A549 (cell line): ENCODE measurements at places on chromosomes 12 and 14. TPM values are rescaled to one million over a fixed set of nuclear protein-coding genes. Genes with fewer than 3 reads are reported as not detected.

- DNase-seq: peak; percentile 19
These were observed 4.7 kb downstream of the ADCK1 start for GRCh38 chr14:77804592-77804991.

DNA sequence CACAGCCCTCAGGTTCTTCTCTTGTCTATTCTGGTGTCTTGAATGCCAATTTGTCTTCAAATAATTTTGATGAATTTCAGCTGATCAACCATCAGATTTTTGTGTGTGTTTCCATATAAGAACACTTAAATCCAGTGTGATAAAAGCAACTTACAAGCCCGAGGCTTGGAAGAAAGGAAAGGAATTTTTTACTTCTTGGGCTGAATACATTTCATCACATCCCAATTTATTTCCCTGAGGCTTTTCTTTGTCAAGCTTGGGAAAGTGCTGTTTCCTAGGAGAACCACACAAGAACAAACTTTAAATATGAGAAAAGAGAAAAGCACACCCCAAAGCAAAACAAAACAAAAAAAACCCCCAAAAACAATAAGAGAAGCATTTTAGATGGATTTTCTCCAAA, 26.6 kb downstream of the GPRC5D start:
- DNase-seq: no peak

The FOXM1 gene
- 84.0 to 84.2 TPM (median 84.2 TPM) in 3 replicates for polyA plus RNA-seq

DNA sequence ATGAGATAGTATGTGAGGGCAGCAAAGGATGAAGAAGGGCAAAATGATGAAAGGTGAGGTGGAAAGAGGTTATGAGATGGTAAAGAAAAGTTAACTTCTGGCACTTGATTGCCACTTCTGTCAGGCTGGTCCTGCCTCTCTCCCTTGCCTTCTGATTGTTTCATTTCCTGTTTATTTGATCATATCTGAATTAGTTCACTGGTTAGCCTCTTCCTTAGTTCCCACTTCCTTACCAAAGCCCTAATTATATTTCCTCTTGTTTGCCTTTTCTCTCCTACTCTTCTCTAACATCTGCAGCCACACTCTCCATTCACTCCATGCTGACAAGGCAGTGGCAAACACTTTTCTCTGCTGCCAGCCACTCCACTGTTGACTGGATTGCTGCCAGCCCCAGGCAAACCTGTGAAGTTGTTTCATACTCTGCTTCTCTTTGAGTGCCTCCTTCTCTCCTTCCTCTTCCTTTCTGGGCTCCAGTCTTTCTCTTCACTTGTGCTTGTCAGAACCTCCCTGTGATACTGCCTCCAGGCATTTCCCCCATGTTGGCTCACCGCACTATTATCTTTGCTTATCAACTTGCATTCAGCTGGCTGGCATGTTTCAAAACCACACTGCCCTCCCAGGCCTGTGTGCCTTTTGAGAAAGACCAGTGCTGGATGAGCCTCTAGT, 8.1 kb downstream of the PNP start:
- no peak for DNase-seq

DNA sequence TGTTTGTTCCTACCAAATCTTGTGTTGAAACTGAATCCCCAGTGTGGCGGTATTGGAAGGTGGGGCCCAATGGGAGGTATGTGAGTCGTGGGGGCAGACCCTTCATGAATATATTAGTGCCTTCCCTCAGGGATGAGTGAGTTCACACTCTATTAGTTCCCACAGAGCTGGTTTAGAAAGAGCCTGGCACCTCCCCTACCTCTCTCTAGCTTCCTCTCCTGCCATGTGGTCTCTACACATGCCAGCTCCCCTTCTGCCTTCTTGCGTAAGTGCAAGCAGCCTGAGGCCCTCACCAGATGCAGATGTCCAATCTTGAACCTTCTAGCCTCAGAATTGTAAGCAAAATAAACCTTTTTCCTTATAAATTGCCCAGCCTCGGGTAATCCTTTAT, 105.8 kb downstream of the SPTSSA start:
- DNase-seq: no peak

- DNase-seq: no peak
These were observed 48.0 kb upstream of the RIMBP2 start for GRCh38 chr12:130764073-130764472.

DNA sequence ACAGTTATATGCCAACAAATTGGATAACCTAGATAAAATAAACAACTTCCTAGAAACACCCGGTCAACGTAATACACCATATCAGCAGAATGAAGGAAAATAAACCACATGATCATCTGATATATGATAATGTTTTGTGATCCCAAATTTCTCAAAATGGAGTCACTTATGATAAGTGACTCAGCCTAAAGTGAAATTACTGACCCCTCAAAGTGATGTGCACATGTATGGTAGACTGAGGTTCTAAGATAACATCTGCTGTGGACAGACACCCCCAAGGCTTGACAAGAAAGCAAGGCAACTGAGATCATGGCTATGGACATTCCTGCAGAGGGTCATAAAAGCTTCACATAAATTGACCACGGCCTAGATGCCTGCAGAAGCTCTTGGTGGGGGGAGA, 105.1 kb upstream of the DCN start:
- DNase-seq: no peak

The LMNTD1 gene
- polyA plus RNA-seq: not detected in 3 replicates

- DNase-seq: no peak
These were observed 24.4 kb downstream of the NEUROD4 start for GRCh38 chr12:55044135-55044534.

The GLT8D2 gene
- 0.27 to 0.55 TPM (median 0.31 TPM) in 3 replicates for polyA plus RNA-seq

DNA sequence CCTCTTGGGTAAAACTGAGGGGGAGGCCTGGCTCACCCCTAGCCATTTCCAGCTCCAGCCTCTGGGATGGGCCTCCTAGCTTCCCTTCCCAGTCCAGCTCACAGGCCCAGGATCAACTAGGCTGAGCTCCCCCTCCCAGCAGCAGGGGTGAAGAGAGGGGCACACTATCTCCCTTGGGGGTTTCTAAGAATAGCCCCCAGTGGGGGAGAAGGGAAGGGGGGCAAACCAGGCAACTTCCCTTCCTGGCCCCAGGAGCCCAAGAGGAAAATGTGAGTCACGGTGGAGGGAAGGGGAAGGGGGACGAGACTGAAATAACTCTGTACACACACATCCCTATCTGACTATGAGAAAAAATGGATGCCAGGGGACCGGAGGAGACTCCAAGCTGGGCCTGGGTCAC, 9.0 kb downstream of the ADCY6 start:
- no peak for DNase-seq

- DNase-seq: no peak
These were observed 2.1 kb downstream of the NIN start for GRCh38 chr14:50828721-50829488.

DNA sequence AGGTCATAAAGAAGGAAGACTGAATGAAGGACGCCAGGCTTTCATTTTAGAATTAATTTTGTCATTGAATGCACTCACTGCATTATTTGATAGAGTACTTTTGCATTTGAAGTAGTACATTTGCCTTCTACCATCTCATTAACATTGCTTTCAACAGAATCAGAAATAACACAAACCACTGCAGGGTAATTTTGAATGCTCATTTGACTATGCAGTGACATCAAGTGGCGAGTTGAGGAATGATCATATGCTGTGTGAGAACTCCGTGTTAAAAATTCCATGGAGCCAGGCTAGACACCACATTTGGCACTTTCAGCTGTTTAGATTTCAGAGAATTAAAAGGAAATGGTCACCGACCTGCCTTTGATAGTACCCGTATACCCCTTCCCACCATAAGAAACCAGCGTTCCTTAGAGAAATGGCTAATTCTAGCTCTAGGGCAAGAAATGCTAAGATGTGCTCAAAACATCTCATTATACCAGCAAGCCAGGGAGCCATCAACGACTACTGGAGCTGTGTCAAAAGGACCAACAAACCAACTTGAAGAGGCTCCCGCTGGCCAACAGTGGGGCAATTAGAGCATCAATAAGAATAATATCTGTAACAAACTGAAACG, 16.5 kb downstream of the HEBP1 start:
- peak; percentile 61 for DNase-seq

DNA sequence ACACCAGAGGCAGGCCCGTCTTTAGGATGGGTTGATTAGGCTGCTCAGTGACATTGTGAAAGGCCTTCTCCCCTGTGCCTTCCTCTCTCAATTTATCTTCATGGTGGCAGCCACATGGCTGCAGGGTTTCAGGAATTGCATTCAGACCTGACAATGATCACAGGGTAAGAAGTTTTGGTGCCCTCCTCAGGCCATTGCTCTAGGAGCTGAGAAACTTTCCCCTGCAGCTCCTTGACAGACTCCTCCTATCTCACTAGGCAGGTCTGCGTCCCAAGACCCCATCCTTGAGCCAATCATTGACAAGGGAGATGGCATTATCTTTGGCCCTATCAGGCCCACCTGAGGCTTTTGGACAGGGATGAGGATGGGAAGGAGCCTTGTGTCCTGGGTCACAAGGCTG, 57.4 kb upstream of the ANO4 start:
- no peak for DNase-seq

DNA sequence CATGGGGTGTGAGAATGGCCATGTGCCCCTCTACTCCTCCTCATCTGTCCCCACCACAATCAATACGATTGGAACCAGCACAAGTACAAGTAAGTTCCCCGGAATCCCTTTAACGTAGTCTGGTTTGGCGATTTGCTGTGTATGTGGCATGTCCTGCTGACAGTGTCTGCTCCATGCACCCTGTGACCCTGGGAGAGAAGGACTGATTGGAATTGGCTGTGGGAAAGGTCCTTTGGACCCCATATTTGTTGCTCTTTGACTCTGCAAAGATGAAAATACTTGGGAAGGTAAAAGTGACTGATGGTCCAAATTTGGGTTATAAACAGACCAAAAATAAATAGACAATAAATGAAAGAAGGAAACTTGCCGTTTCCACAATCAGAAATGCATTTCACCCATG, 135.6 kb downstream of the SAMD4A start:
- no peak for DNase-seq

DNA sequence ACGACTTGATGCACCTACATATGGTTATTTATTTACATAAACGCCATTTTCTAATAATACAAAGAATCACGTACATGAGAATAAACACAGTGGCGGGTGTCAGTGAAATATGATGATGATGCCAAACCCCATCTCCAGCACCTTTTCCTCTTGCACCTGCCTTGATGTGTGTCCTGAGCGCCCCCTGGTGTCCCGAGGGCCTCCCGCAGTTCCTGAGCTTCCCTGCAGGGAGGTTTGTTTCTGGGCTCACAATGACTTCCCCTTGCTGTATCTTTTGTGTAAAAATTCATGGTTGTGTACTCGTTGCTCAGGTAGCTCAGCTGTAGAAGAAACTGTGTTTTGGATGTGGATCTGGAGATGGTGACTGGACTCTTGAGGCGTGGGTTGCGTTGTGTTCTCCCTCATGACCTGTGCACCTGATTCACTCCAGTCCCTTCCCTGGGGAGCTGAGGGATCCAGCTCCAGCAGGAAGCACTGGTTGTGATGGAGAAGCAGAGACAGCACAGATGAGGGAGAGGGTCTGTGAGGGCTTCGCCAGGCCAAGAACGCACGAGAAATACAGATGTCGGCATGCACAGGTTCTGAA, 1037.8 kb downstream of the TMEM121 start:
- DNase-seq: peak; percentile 18

- DNase-seq: no peak
These were observed 137.8 kb upstream of the GSC start for GRCh38 chr14:94907626-94908261.

DNA sequence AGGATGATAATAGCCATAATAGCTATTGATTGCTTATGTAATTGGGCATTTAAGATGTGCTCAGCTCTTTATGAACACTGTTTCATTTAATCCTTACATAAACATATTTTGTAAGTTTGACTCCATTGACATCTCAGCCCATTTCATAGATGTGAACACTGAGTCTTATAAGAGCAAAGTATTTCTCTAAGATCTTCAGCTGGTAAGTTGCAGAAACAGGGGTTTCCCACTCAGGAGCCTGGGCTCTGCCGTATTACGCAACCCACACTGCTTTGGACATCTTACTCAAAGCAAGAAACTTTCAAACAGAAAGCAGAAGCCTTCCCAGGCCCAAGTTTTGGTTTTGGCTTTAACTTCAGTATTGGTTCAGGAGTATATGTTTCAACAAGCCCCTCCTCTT, 705.1 kb downstream of the MED13L start:
- no peak for DNase-seq

DNA sequence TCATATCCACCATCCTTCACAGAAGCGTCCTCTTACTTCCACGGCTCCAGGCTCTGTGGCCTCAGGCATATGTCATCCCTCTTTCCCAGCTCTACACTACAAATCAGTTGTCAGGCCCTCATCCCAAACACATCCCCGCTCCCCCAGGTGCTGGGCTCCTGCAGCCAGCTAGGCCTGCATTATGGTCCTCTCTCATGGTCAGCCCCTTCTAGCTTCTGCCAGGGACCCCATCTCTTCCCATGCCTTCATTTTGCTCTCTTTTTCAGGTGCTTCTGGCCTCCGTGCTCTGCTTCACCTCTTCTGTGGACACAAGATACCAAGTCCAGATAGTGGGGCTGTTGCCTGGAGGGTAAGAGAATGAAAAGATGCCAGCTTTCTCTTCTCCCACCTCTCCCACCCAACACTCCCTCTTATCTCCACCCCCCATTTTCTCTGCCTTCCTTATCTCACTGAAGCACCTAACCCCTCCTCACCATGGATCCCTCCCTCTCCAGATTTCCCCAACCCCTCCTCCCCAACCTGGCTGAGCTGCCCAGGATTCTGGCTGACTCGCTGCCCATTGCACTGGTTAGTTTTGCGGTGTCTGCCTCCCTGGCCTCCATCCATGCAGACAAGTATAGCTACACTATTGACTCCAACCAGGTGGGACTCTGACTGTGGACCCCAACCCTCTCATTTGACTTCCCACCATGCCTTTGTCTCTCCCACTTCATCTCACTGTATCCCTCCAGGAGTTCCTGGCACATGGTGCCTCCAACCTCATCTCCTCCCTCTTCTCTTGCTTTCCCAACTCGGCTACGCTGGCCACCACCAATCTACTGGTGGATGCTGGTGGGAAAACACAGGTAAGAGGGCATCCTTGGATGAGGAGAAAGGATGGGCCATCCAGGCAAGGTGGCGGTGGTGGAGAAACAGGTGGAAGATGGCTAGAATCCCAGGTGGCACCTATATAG, 10.4 kb downstream of the B4GALNT1 start:
- DNase-seq: no peak

- no peak for DNase-seq
These were observed 351.3 kb upstream of the KITLG start for GRCh38 chr12:88931598-88931997.

GRCh38 chr12:72368298-72368697, 96.1 kb downstream of the TRHDE start:
- DNase-seq: no peak

The EID3 gene
- 6.8 to 7.5 TPM (median 6.9 TPM) in 3 replicates for polyA plus RNA-seq

The TAS2R46 gene
- polyA plus RNA-seq: 0.10 to 0.11 TPM in 2 of 3 replicates, not detected in the other

DNA sequence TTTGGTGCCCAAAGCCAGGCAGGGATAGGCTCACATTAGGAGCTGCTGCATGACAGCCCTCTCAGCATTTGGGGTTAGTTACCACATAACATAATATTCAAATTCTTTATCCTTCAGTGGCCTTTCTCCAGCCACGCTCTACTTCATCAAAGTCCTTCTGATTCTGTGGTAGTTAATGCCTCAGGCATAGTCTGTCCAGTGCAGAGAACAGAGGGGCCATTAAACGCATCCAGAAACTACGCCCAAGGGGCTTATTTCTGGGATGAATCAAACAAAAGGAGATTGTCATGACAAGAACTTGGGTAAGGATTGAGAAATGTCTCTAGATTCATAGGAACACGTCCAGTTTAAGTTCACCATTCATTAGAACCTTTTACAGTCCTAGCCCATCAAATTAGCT, 183.4 kb upstream of the PLXNC1 start:
- no peak for DNase-seq
